ENCODE measurements at places on chromosomes 6 and 20. TPM values are rescaled to one million over a fixed set of nuclear protein-coding genes. Genes with fewer than 3 reads are reported as not detected.

DNA sequence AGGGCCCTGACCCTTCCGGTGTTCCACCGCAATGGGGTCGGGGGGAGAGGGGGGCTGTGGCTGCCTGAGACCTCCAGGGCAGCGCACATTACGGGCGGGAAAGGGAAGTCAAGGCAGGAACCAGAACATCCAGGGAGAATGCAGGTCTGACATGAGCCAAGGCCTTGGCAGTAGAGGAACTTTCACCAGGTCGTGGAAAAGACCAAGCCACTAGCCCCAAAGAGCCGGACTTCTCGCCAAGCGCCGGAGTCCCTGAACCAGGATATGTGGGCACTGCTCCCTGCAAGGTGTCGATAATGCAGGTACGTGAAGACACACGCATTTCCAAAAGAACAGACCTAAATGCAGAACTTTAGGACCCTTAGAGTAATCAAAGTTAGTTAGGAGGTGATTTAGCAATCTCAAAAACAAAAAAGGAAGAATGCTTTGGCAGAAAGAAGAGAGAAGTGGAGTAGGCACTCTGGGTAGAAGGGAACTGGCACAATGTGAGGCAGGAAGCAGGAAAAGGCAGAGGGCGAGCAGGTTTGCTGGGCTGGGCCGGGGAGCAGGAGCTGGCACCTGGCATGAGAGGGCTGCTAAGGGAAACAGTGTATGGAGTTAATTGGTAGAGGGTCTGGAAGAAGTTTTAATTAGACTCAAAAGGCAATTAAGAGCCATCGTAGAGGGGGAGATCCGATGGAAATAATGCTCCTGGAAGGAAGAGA lies 14.3 kb downstream of the POU3F2 start:
- DNase-seq, result no peak

DNA sequence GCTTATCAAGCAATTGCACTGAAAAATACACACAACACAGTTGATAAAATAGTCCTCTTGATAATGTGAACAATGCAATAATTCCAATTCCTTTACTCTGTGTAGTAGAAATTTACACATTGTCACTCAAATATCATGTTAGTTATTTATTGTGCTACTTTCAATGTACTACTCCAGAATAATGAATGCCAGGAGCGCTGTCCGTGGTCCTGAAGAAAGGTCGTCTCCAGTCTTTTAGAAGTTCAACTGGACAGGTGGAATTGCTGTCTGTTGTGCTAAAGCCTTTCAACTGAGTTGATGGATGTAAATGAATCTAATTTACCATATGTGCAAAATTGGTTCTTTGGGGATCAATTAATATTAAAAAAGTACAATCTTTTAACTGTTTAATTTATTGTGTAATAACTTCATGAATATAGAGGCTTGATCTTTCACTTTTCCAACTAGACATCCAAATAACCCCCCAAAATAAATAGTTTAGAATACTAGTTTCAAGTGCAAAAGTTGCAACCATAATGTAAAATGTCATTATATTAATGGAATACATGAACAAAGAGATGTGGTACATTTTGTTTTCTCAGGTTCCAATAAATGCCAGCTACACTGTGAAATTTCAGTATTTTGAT lies 3.2 kb downstream of the GRIK2 start:
- peak; percentile 46 for DNase-seq

DNA sequence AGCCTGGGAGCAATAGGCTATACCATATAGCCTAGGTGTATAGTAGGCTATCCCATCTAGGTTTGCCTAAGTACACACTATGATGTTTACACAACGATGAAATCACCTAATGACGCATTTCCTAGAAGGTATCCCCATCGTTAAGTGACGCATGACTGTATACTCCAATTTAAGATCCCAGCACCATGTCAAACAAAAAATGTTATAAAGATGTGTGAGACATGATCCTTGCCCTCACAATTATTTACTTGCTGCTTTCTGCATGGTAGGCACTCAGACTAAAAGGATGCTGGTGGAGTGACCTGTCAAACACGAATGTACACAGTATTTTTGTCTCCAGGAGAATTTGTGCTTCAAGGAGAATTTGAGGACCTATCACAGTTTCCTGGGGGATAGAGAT lies 32.3 kb downstream of the SNAP25 start:
- DNase-seq, result no peak

DNA sequence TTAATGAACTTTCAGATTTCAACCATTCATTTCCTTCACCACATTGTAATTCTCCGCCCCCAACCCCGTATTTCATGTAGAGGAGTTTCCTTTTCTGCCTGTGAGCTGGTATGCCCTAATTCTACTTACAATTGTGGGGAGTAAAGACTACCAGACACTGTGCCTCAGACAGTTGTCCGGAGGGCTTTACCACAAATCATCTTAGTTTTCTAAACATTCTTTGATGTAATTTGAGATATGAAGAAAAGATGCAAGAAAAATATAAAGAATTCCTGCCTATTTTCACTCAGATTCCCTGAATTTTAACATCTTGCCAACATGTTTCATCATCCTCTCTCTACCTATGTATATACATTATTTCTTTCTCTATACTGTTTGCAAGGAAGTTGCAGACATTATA lies 28.3 kb upstream of the LOC128125822 start:
- DNase-seq, result no peak

- DNase-seq, result peak; percentile 65
These were observed 34.2 kb downstream of the PKIG start for GRCh38 chr20:44616604-44616964.

DNA sequence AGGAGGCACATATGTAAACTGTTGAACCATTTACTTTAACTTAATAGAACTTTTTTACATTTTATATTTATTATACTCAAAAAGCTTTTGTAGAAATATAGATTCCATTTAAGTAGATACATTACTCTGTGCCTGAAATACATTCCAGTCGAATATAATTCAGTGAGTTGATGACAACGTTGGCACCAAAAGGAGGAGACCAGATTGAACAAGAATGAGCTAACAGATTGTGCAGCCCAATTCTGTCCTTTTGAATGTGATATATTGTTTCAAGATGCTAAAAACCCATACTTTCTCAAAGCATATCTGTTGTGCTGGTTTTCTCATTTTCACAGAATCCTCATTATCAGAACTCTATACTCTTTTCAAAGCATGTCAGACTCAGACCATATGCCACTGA lies 147.4 kb upstream of the SIM1 start:
- DNase-seq, result no peak

NKAPL gene
- 0.13 TPM for total RNA-seq

Data from H9 (cell line).